ENCODE measurements at places on chromosomes 5 and 9.
A peak's percentile ranks its signal among the peaks of the same experiment; 100 is the strongest.

DNA sequence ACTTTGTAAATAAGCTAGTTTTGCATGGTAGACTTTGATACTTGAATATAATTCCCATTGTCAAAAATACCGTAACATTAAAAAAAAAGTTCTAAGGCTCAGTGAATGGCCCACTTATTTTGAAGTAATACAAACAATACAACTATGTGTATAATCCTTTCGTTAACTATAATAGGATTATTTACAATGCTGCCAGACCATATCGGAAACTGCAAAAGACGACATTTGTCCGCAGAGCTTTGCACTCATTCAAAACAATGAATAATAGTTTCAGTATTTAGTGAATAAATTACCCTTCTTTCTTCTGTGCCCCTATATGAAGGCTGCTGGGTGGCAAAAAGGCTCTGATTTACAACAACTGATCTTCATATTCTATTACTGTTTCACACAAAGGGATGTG lies 121.8 kb downstream of the DROSHA start:
- no peak for DNase-seq
- peaks cover 94% of the 10 kb centered on the region for H3K36me3 ChIP-seq
- no peak overlapping the region for H3K4me3 ChIP-seq

DNA sequence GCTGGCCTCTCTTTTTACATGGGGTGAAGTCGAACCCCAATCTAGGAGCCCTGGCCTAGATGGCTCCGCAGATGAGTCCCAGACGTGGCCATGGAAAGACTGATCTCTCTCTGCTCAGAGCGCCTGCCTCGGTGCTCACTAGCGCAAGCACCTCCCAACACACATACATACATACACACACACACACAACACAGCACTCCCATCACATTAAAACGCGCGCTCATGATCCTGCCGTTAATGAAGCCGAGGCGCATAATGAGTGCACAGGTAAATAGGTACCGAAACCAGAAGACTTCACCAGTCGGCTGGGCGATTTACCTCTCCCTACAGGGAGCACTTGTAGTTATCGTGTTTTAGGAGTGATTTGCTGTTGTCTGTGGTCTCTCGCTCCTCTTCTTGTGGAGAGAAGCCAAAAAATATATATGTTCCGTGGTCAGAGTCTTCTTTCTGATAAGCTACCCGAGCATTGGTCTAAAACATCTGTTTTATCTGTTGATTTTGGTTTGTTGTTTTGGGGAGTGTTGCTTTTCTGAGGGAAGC lies 207.7 kb downstream of the MEF2C start:
- peak overlapping the region; percentile 42 for H3K4me3 ChIP-seq
- H3K27ac ChIP-seq = no peak overlapping the region
- peaks cover 28% of the 10 kb centered on the region for H3K4me1 ChIP-seq
- no peaks in the 10 kb centered on the region for H3K36me3 ChIP-seq

DNA sequence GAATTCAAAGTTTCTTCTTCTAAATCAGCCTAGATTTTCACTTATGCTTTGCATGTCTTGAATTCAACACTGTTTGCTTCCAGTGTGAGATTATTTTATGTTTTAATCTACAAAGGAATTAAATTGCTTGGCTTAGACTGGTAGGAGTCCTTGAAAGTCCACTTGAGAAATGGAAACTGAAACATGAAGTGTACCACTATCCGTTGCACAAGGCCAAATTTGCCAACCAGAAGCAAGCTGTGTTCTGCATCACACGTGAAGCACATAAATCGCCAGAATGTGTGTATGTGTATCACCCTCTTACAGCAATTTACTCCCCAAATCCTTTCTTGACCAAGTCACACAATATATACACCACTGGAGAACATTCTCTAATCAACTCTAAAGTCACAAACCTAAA lies 10.3 kb downstream of the SEMA6A start:
- H3K36me3 ChIP-seq = no peaks in the 10 kb centered on the region
- H3K27me3 ChIP-seq = peaks cover 11% of the 10 kb centered on the region
- H3K4me3 ChIP-seq = no peak overlapping the region
- no peaks in the 10 kb centered on the region for H3K4me1 ChIP-seq

DNA sequence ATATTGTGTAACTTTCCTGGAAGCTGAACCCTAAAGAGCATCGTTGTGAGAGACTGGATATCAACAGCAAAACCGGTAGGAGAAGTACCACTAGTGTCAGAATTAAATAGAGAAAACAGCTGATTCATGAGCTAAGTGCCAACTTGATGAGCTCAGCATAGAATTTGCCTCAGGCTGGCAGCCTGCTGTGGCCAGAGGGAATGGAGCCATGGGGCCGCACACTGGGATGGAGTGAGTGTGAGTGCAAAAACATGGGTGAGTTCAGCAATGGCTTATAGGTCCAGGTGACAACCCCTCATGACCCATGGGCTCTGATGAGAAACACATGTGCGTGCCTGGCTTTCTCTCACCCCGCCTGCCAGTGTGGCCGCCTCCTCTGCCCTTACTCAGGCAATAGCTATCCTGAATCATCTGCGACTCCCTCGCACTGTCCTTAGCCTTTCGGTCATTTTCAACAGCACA lies 25.4 kb downstream of the ADAMTS16 start:
- H3K4me3 ChIP-seq = no peak overlapping the region
- H3K27ac ChIP-seq = no peak overlapping the region

- DNase-seq = no peak
- H3K36me3 ChIP-seq = no peaks in the 10 kb centered on the region
- H3K27ac ChIP-seq = no peak overlapping the region
- no peaks in the 10 kb centered on the region for H3K27me3 ChIP-seq
- no peak overlapping the region for H3K4me3 ChIP-seq
These were observed 264.3 kb downstream of the ENC1 start for GRCh38 chr5:74376187-74376586.

- H3K4me3 ChIP-seq = no peak overlapping the region
- no peak for DNase-seq
- no peaks in the 10 kb centered on the region for H3K36me3 ChIP-seq
These were observed 85.0 kb downstream of the FSTL4 start for GRCh38 chr5:133527311-133527710.

DNA sequence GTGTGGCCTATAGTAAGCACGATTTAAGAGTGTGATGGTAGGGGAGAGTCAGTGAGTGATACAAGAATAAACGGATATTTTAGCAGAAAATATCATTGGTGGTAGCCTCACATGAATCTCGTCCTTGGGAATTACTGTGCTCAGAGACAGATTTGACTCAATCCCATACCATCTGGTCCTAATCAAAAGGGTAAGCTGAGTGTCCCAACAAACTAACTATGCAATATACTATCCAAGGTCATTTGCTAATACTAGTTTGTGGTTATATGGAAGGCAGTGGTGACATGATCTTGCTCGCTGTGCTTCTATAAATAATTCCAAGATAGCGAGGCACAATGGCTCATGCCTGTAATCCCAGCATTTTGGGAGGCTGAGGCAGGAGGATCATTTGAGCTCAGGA lies 103.2 kb downstream of the TRPM6 start:
- no peak overlapping the region for H3K4me3 ChIP-seq
- H3K27me3 ChIP-seq = no peaks in the 10 kb centered on the region
- H3K27ac ChIP-seq = no peak overlapping the region
- no peaks in the 10 kb centered on the region for H3K4me1 ChIP-seq
- no peaks in the 10 kb centered on the region for H3K36me3 ChIP-seq

DNA sequence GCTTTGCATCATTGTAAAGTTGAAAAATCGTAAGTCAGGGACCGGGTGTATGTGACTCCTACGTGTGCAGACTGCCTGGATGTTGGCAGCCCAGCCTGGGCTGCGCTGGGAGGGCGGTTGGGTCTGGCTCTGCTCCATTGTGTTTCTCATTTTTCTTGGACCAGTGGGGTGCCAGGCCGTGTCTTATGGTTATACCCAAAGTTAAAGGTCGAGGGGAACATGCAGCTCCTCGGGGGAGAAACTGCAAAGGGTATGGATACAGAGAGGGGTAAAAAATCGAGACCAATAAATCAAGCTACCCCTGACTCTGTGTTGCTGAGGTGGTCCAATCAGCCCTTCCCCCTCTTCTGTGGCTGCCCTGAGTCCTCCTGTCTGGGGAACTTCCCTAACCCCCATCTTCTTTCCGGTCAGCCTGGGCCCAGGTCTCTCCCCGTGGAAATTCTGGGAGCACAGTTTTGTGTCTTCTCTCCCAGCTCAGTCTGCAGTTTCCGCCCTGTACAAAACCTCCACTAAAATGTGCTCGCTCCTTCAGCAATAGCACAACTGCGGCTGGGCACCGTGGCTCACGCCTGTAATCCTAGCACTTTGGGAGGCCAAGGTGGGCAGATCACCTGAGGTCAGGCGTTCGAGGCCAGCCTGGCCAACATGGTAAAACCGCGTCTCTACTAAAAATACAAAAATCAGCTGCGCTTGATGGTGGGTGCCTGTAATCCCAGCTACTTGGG lies 34.1 kb upstream of the UNC5A start:
- DNase-seq = no peak
- H3K4me3 ChIP-seq = no peak overlapping the region
- peaks cover 12% of the 10 kb centered on the region for H3K4me1 ChIP-seq
- H3K27me3 ChIP-seq = no peaks in the 10 kb centered on the region
- H3K27ac ChIP-seq = no peak overlapping the region
- no peaks in the 10 kb centered on the region for H3K36me3 ChIP-seq

GRCh38 chr9:70998962-70999361 lies 122.5 kb downstream of the TRPM3 start:
- no peak overlapping the region for H3K4me3 ChIP-seq
- no peaks in the 10 kb centered on the region for H3K36me3 ChIP-seq
- no peak for DNase-seq
- no peak overlapping the region for H3K27ac ChIP-seq
- H3K4me1 ChIP-seq = no peaks in the 10 kb centered on the region
- no peaks in the 10 kb centered on the region for H3K27me3 ChIP-seq

DNA sequence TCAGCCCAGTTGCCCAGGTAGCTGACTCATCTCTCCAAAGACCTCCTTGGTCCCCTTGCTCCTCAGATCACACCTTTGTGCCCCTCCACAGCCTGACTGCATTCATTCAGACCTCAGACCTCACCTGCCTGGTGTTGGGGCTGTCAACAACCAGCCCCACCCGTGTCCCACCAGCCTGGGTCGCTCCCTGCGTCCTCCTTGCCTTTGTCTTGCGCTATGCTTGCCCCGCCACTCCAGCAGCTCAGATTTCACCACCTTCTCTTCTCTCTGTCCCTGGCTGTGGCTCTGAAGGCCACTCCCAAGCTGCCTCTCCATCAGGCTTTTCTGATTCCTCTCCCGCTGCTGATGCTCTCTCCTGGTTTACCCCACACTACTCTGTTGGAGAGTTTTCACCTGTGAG lies 103.5 kb downstream of the MVB12B start:
- H3K36me3 ChIP-seq = peaks cover 23% of the 10 kb centered on the region
- no peak overlapping the region for H3K27ac ChIP-seq
- DNase-seq = no peak
- no peaks in the 10 kb centered on the region for H3K27me3 ChIP-seq
- no peak overlapping the region for H3K4me3 ChIP-seq

- no peak for DNase-seq
- H3K36me3 ChIP-seq = no peaks in the 10 kb centered on the region
- H3K27me3 ChIP-seq = no peaks in the 10 kb centered on the region
- peaks cover 26% of the 10 kb centered on the region for H3K4me1 ChIP-seq
- no peak overlapping the region for H3K27ac ChIP-seq
These were observed 40.7 kb downstream of the AHRR start for GRCh38 chr5:362189-362588.

DNA sequence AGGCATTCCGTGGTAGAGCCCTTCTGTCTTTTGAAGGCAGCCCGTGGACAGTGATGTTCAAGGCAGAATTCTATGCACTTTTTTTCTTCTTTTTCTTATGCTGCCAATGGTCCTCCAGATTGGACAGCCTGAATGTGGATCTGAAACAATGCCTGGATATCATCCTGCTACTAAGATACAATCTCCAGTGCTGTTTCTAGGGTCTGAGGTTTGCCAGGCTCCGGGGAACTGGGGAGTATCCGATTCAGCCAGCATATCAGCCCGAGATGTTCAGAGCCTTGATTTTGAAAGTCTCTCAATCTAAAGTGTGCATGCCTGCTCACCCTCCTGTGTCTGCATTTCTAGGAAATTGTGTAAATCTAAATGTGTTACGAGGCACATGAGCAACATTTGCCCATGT lies 103.8 kb upstream of the WWC1 start:
- H3K27me3 ChIP-seq = no peaks in the 10 kb centered on the region
- H3K27ac ChIP-seq = no peak overlapping the region
- no peak for DNase-seq
- H3K4me3 ChIP-seq = no peak overlapping the region
- H3K36me3 ChIP-seq = no peaks in the 10 kb centered on the region
- no peaks in the 10 kb centered on the region for H3K4me1 ChIP-seq

GRCh38 chr9:122329597-122329996 lies 41.2 kb upstream of the PTGS1 start:
- H3K27me3 ChIP-seq = no peaks in the 10 kb centered on the region
- no peak overlapping the region for H3K4me3 ChIP-seq
- no peak for DNase-seq
- peaks cover 2% of the 10 kb centered on the region for H3K36me3 ChIP-seq
- H3K4me1 ChIP-seq = no peaks in the 10 kb centered on the region

- H3K36me3 ChIP-seq = no peaks in the 10 kb centered on the region
- H3K27ac ChIP-seq = no peak overlapping the region
- no peak overlapping the region for H3K4me3 ChIP-seq
- no peaks in the 10 kb centered on the region for H3K4me1 ChIP-seq
These were observed 67.2 kb upstream of the MEGF10 start for GRCh38 chr5:127223256-127223974.

DNA sequence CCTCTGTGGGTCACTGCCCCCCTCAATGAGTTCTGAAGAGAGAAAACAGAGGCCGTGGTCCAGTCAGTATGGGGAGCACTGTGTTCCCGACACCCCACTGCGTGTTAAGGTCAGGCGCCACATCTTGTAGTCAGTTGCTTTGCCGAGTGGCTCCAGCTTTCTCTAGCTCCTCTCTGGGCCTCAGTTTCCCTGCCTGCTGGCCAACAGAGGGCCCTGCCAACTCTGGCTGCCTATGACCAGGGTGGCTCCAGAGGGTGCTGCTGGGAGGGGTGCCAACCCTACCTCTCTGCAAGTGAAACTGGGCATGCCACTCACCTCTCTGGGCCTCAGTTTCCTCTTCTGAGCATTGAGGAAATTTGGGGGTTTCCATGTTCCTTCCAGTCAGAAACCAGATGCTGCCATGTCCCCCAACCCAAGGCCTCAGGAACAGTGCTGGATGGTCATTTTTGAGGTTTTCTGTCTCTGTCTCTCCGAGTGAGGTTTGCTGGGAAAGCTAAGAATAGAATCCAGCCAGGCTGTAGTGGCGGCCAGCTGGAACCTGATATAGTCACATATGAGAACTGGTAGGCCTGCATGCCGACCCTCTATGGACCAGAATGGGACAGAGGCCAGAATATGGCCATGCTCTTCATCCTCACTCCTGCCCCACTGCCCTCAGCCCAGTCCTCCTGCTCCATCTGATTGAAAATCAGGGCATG lies 132.1 kb downstream of the PHF2 start:
- no peak overlapping the region for H3K27ac ChIP-seq
- H3K4me1 ChIP-seq = no peaks in the 10 kb centered on the region
- no peaks in the 10 kb centered on the region for H3K36me3 ChIP-seq
- H3K27me3 ChIP-seq = peaks cover 2% of the 10 kb centered on the region

Data from CD14-positive monocyte (primary cell).